Suppressor macrophage treated with lipopolysaccharide for 1 hour (primary cell): ENCODE measurements at places on chromosomes 5 and 9.
A peak's percentile ranks its signal among the peaks of the same experiment; 100 is the strongest.

DNA sequence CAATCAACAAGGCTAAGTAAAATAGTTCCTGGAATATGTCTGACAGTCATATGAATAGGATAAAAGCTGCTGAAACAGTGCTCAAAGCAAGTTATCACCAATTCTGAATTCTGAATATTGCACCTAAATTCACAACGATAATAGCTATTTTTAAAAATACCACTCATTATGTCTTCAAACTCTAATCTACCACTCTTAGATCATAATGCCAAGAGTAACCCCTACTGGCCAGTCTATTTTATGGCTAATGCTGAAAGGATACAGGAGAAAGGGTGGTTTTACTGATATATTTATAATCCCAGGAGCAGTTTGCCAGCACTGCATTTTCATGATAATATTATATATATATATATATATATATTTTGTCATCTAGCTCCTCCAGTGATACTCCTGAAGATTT is 232.8 kb downstream of the PDE4D start:
- peak; percentile 35 for DNase-seq

- DNase-seq = peak; percentile 86
Measured at GRCh38 chr5:56838409-56839039, 23.2 kb downstream of the MAP3K1 start.

DNA sequence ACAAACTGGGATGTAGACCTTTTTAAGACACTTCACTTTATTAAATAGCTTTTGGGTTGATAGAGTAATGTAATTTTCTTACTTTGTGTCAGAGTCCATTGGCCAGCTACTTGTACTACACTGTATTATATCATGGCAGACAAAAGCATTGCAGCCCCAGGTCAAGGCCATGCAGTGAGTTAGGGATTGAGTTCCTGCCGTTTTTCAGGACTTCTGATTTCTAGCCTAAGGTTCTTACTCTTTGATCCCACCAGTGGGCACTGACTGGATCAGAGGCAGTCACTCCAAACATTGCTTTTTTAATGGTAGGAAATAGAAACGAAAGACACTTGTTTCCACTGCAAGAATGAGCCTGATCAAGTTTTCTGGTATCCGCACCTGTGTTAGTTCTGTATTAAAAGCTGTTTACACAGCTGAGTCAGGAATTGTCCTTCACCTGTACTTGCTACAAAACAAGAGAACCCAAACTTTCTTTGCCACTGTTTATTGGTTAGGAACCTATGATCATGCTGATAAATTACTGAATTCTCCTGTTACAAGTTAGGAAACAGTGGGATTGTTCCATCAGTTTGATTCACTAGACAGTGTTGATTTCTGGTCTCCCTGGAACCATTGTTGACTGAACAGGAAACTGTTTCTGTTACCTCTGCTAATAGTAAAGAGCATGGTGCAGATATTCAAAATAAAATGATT is 22.1 kb downstream of the LRRC70 start:
- DNase-seq = no peak

DNA sequence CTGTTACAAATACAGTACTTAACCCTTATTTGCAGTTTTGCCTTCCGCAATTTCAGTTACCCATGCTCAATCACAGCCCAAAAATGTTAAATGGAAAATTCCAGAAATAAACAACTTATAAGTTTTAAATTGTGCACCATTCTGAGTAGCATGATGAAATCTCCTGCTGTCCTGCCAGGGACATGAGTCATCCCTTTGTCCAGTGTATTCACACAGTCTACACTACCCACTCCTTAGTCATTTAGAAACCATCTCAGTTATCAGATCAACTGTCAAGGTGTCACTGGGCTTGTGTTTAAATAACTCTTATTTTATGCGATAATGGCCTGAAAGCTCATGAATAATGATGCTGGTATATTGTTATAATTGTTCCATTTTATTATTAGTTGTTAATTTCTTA is 95.8 kb downstream of the PLCXD3 start:
- no peak for DNase-seq

- no peak for DNase-seq
Measured at GRCh38 chr5:86881493-86882090, 263.9 kb downstream of the COX7C start.

- DNase-seq = no peak
Measured at GRCh38 chr9:78278177-78278777, 18.6 kb upstream of the PSAT1 start.
